B cell (primary cell): ENCODE measurements at places on chromosomes 16 and 17.

GRCh38 chr16:85800321-85800669, 800 bp downstream of the COX4I1 start:
- DNase-seq: no peak

DNA sequence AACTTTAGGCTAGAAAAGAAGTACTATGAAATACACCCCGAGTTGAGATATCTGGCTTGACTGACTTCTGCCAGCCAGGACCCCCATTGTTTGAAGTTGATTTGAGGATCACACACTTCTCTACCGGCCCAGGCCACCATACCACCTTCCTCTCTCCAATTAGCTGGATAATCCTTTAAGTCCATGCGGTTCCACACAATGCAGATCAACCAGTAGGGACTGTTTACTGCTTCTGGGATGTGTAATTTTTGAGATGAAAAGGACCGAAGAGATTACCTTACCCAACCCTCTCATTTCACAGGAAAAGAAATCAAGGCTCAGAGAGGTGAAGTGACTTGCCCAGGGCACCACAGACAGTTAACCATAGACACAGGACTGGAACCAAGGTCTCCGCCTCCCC, 20.5 kb downstream of the ERN1 start:
- DNase-seq: no peak

GRCh38 chr17:27568811-27569210, 62.2 kb upstream of the LGALS9 start:
- no peak for DNase-seq

GRCh38 chr17:33964344-33964979, 290.6 kb upstream of the CCL2 start:
- peak; percentile 76 for DNase-seq

GRCh38 chr17:49035470-49036269, 38.5 kb downstream of the IGF2BP1 start:
- DNase-seq: peak; percentile 37

- DNase-seq: no peak
Measured at GRCh38 chr17:5897275-5897911, 172.8 kb upstream of the WSCD1 start.

- no peak for DNase-seq
Measured at GRCh38 chr16:24764916-24765315, 35.5 kb downstream of the TNRC6A start.

DNA sequence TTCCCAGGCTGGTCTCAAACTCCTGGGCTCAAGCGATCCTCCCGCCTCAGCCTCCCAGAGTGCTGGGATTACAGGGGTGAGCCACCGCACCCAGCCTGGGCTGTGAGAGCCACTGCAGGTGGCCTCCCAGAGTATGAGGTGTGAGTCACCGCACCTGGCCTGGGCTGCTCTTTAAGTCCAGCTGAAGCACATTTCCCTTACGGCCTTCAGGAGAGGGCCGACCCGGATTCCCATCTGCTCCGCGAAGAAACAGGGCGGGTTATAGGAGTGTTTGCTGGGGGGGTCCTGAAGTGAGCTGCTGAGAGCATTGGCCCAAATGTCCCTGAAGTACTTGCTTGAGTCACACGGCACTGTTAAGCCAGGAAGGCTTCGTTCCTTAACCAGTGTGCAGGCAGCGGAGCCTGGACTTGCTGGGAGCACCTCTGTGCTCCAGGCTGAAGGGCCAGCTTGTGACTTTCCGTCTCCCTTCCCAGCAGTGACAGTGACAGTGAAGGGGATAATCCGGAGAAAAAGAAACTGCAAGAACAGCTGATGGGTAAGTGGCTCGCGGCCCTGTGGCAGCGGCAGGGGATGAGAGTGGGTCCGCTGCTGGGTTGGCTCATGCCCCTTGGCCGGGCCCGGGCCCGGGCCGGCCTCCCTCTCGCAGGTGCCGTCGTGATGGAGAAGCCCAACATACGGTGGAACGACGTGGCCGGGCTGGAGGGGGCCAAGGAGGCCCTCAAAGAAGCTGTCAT, 7.2 kb downstream of the VPS4A start:
- no peak for DNase-seq

DNA sequence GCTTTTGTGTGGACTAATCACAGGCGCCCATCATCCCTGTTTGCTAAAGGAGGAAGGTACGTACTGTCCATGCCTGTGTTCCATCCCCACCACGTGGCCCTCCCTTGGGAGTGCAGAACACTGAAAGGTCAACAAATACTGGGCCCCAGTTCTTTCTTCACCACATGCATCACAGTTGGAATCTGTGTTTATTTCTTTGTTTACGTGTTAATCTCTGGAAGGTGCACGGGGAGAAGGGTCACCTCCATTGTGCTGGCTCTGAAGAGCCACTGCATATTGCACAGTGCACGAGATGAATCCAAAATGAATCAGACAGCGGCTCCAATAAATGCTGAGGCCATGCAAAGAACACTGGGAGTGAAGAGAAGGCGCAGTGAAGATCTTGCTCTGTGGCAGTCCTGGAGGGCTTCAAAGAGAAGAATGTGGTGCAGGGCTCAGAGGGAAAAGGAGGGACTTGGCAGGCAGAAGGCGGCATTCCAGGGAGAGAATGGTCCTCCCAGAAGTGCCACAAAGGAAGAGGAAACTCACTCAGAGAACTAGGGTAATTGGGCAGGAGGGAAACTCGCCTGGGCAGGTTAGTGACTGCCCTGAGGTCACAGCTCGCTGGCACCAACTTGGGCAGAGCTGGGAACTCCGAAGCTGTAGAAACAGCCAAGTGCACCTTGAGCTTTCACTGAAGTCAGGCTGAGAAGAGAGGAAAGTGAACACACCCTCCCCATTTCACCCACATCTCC, 3.7 kb downstream of the RPH3AL start:
- no peak for DNase-seq

- DNase-seq: no peak
Measured at GRCh38 chr16:21598206-21598605, 1.2 kb upstream of the METTL9 start.

GRCh38 chr17:82876602-82877379, 37.0 kb upstream of the ZNF750 start:
- no peak for DNase-seq

DNA sequence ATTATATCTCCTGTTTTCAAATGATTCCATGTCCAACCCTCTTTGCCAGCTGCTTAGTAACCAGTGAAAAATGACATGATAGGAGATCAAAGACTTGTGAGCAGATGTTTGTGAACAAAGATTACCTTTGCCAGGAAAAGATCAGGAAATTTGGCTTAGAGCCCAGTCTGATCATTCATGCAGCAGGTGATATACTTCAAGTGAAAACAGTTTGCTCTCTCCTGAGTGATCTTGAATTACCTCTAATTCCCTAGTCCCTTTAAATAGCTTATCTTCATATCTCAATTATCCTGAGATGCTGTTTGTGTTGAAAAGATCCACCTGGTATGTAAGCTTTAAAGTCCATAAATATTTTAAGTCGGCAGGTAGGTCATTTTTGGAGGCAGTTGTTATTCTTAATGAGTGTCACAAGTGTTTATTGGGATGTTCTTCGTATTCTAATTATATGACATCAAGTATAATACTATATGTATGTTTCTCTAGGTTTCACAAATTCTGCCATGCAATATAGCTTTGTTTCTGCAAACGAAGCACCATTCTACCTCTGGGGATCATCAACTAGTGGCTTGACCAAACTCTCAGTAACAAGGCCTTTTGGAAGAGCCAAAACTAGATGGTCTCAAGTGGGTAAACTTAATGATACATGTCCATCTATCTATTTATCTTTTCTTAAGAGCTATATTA, 13.2 kb upstream of the VPS35L start:
- DNase-seq: no peak

DNA sequence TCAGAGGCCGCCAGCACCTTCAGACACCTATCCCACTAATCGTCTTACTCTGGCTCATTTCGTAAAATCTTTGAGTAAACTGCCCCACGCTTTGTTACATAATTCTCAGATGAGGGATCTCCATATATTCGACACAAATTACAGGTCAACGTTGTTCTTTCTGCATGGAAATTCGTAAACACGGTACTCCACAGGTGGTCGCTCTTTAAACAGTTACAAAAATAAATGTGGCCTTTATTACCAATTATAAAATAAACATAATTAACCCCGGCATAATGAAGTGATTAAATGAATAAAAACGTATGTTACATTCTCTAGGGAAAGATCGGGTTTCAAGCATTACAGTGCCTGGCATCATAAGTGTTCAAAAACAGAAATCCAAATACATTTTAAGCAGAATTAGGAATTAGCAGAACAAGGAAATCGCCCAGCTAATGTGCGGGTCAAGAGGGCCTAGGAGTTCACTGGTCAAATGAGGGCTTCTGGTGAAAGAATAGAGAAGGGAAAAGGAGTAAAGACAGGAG, 943 bp upstream of the PIP4K2B start:
- no peak for DNase-seq

GRCh38 chr16:16015849-16016248, 66.4 kb downstream of the ABCC1 start:
- DNase-seq: no peak

- no peak for DNase-seq
Measured at GRCh38 chr17:71472809-71473789, 647.7 kb upstream of the SOX9 start.

GRCh38 chr16:85452364-85453193, 160.5 kb upstream of the GSE1 start:
- DNase-seq: no peak

- no peak for DNase-seq
Measured at GRCh38 chr17:14398766-14399165, 97.9 kb downstream of the HS3ST3B1 start.

DNA sequence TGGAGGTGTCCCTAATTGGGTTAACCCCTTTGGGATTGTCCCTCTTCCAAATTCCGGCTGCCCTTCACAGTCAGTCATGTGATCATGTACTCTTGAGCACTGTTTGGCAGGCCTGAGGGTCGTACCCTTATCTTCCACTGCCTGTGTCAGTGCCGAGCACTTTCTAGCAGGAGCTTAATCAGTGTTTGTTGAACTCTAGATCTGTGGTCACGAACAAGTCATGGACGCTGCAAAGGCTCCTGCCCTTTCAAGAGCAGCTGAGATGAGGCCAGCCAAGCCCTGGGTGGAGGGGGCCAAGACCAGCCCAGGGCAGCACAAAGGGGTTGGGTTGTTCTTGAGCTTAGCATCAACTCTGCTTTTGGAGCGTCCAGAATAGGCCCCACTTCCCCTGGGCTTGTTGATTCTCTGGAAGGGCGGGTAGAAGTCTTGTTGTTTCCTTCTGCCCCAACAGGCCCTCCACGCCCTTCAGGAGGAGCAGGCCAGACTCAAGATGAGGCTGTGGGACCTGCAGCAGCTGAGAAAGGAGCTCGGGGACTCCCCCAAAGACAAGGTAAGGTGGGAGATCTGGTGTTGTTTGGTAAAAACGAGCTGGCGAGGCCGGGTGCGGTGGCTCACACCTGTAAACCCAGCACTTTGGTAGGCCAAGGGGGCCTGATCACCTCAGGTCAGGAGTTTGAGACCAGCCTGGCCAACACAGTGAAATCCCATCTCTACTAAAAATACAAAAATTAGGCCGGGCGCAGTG, 5.3 kb downstream of the IFI35 start:
- no peak for DNase-seq

DNA sequence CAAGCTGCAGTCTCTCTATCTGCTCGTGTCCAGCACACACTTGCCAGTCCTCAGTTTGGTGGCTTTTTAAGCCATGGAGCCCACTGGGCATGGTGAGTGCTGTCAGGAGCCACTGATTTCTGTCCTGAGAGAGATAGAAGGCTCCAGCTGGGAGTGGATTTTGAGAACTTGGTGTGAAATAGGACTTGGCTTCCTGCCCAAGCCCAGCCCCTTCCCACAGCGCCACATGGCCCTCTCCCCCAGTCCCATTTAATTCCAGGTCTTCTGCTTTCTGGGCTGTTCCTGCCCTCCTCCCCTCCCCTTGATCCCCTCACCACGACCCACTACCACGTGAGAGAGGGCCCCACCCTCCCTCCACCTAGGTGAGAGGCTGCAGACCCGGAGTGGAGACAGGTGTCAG, 14.4 kb upstream of the ABCC3 start:
- no peak for DNase-seq

GRCh38 chr17:21214777-21215541, 998 bp upstream of the TMEM11 start:
- DNase-seq: no peak

- DNase-seq: peak; percentile 15
Measured at GRCh38 chr17:39057701-39058206, 90.6 kb upstream of the FBXO47 start.

- no peak for DNase-seq
Measured at GRCh38 chr17:6402258-6402657, 32.7 kb downstream of the AIPL1 start.

- DNase-seq: no peak
Measured at GRCh38 chr16:27251541-27252205, 16.9 kb downstream of the NSMCE1 start.

DNA sequence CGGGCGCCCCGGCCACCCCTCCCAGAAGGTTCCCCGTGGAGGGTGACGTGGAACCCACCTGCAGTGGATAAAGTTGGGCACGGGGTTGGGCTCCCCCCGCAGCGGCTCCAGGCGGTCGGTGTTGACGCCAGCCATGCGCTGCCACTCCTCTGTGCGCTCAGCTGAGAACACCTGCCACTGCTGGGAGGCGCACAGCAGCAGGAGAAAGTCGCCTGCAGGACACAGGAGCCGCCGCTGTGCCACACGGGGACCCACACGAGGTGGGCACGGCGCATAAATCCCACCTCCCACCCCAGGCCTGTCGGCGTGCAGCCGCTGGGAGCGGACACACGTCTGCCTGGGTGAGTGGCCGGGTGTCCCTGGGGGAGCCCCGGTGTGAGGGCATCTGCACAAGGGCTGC, 20.7 kb downstream of the CTU2 start:
- no peak for DNase-seq

DNA sequence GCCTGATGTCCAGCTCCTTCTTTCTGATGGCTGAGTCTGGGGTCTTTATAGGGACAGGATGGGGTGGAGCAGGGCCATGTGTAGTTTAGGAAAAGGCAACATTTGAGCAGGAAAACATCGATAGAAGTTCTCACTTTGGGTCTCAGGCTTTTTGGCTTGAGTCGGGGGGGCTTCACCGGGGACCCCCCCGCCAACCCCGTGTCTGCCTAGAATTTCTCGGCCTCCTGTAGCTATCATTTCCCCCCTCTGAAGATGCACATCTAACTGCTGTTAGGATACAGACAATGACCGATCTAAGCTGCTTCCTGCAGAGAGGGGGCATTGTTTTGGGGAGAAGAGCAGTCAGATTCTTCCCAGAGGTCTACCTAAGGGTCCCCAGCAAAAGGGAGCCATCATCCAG, 16.7 kb upstream of the ZNHIT3 start:
- no peak for DNase-seq

DNA sequence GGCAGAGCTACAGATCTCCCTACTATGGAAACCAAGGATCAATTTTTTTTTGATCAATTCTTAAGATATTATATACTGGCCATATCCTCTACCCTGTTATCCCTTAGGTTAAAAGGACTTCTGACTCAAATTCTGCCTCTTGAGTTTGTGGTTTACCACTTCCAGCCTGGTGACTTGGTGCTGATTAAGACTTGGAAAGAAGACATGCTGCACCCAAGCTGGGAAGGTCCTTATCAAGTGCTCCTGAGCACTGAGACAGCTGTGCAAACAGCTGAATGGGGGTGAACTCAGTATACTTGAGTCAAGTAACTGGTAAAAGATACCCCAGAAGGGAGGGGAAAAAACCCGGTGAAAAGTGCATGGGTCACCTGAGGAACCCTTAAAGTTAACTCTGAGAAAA, 20.5 kb upstream of the SPACA3 start:
- DNase-seq: no peak
